ENCODE measurements at places on chromosomes 7 and 10.
A peak's percentile ranks its signal among the peaks of the same experiment; 100 is the strongest.

GRCh38 chr7:131890176-131890575, 333.7 kb upstream of the PODXL start:
- no peak for DNase-seq

- DNase-seq, result no peak
Observed at GRCh38 chr10:85222300-85222699, 893.9 kb downstream of the CCSER2 start.

GRCh38 chr10:86049442-86049841, 317.2 kb downstream of the GRID1 start:
- no peak for DNase-seq

DNA sequence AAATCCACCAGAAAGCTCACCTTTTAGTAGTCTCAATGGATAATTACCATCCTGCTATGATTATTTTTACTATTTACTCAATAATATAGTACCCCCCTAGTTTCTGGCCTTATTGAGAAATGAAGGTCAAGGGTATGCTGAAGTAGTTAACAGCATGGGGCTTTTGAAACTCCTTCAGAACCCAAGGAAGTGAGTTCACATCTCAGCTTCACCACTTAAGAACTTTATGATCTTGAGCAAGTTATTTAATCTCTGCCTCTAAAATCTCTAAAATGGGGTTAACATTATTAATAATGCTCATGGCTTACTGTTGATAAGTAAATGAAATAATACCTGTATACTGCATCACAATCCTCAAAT, 5.8 kb downstream of the MTPN start:
- no peak for DNase-seq

- DNase-seq, result no peak
Observed at GRCh38 chr10:86798025-86798424, 41.6 kb downstream of the BMPR1A start.

DNA sequence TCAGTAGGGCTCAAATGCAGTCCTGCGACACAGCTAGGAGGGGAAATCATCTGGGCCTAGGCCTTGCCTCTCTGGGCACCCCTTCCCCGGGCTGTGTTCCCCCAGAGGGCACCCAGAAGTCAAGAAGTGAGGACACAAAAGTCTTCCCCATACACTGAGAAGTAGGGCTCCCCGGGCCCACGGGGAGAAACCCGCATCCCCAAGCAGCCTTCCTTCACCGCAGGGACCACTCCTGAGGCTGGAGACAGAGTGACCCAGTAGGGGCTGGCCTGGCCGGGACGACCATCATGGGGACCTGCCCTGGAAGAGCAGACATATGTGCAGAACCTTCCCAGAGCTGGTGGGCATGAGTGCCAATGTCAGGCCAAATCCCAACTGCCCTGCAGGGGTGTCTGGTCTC, 163.5 kb downstream of the GFRA1 start:
- DNase-seq, result no peak

- peak; percentile 31 for DNase-seq
Observed at GRCh38 chr10:124657806-124658205, 86.4 kb downstream of the FAM53B start.

DNA sequence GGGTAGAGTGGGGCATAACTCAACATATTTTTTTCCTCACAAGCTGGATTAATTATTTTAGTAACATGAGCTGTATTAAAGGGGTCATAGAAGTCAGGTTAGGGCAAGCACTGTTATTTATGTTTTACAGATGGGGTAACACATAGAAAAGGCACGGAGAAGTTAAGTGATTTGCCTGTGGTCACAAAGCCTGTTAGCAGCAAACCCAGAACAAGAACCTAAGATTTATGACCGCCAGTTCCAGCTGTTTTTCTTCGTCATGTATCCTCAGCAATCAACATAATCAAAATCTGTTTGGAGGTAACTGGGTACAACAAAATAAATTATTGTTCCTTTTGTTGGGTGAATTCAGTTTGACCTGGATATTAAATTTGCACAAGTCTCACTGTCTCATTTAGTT, 57.2 kb upstream of the BET1 start:
- no peak for DNase-seq

GRCh38 chr7:128122576-128123290, 91.5 kb upstream of the LRRC4 start:
- DNase-seq, result no peak

GRCh38 chr7:17126413-17127268, 171.8 kb upstream of the AHR start:
- no peak for DNase-seq

DNA sequence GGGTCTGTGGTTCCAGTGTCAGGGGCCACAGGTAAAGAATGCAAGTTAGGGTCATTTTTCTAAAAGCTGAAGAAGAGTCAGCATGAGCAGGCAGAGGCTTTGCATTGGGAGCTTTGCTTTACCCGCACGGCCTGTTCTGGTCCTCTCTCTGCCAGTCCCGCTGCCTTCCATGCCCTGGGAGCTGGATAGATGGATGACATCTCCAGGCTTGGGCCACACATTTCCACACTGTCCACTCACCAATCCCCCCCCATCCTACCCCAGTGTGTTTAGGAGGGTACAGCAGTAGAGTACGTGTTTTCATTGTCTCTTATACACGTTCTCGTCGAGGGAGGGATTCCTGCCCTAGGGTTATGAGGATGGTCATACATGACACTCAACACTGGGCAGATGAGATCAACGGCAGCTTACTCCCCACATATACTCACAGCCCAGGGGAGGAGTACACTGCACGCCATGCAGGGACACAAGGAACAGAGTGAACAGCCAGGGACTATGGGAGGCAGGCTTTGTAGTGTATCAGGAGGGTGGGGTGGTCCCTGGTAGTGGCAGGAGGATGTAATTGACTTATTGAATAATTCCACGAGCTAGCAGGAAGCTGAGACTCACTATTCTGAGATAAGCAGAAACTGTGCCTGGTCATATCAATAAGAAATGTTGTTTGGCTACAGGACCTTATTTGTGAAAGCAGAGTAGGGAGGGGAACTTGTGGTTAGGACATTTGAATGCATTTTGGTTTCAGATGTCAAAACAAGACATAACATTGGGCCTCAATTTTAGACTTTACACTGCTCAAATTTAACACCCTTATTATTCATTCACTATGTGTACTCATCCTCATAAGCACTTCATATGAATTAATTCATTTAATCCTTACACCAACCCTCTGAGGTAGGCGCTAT, 36.6 kb downstream of the PLPP4 start:
- DNase-seq, result no peak

DNA sequence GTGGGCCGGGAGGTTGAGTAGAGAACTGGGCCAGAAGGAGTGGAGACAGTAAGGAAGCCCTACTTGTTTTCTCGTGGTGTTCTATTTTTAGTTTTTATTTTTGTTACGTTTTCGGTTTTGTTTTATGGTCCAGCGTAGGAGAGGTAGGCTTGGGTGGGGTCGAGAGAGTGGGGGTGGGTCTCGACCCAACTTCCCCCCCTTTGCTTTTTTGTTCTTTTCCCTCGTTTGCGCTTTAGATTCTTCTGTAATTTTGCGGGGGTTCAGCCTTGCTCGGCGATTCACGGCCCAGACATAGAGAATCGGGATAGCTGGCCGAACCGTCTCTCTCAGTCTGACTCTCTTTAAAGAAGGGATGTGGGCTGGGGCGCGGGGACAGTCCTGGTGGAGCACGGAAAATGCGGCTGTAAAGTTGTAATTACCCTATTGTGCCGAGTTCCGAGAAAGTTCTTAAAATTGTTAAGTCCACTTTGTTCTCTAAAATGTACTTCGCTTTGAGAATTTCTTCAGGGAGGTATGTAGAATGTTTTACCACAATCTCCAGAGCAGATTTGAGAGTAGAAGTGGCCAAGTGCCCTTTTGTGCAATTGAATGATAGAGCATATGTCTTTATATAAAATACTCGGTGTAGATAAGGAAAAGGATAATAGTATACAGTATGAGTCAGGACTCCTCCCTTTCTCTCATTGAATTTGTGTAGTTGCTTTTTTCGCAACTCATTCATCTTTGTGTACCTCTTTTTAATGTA, 816 bp downstream of the DMTF1 start:
- no peak for DNase-seq

- DNase-seq, result no peak
Observed at GRCh38 chr10:126268013-126268920, 120.0 kb downstream of the ADAM12 start.

GRCh38 chr10:133133471-133134231, 26.4 kb upstream of the KNDC1 start:
- no peak for DNase-seq

DNA sequence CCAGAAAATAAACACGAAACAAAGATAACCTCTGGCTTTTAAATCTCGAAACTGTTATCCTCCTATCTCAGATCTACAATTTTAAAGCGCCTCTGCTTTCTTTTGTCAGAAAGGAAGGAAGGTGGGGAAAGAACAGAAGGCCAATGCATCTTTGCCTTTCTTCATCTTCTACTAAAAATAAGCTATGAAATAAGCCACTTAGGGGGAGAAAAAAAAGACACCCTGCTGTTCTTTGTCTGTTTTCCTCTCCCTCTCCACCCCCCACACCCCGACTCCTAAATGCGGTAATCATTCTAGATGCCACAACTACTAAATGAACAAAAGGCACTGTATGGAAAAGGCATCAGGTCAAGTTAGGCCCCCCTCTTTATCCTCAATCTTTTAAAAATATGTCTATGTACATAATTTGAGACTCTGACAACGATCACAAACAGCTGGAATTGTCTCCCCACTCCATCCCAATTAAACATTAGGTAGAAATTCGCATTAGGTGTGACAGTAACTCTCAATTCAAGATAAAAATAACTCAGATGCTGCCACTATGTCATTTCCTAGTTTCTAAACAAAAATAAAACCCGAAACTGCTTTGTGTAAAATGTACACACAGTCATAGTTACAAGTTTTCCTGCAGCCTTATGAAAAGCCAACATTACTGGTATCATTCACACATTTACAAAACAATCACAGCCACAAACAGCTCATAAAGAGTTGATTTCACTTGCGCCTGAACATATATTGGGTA, 2.4 kb downstream of the UBE2H start:
- DNase-seq, result no peak

- no peak for DNase-seq
Observed at GRCh38 chr7:139455789-139456188, 27.7 kb downstream of the KLRG2 start.

GRCh38 chr10:114233482-114233881, 5.6 kb upstream of the VWA2 start:
- no peak for DNase-seq
